DMS53 (cell line): ENCODE measurements at places on chromosomes 7 and 10.
A peak's percentile ranks its signal among the peaks of the same experiment; 100 is the strongest.

DNA sequence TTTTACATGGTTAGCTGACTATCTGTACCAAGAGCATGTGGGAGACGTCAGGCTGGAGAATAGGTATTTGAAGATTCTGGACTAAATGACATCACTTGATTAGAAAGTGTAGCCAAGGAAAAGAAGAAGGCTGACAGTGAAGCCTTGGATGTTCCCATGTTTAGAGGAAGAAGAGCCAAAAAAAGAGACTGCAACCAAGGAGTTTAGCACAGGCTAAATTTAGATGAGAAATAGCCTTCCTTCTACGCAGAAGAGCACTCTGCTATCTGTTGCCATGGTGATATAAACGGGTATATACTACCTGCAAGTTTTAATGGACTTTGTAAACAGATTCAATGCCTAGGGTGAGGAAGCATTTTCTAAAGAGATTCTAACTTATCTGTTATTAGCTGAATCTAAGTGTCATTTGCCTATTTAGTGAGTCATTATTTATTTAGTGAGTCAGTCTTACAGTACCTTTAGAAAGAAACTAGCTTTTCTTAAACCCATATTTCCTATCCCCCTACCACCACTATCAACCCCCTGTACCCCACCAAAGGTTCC is 69.8 kb downstream of the CDK6 start:
- DNase-seq: peak; percentile 96

- no peak for DNase-seq
These were observed 251.0 kb downstream of the DYNC1I1 start for GRCh38 chr7:96023387-96023786.

- peak; percentile 15 for DNase-seq
These were observed 150.7 kb downstream of the CFTR start for GRCh38 chr7:117630501-117630900.

DNA sequence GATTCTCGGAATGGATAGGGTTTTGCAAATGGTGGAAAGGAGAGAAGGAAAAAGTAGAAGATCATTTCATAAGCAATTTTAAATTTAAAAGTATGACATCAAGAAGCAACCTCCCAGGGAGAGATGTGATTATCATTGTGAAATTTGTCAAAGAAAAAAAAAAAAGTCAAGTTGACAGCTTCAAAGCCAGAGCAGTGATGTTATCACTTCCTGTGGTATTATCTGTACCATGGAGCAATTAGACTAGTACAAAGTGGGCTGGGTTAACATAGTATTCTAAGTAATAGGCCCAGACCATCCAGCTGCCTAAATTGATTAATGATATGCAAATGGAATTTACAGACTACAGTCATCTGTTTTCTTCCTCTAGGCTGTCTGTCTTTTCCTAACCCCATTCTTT is 84.0 kb upstream of the NPY start:
- no peak for DNase-seq

GRCh38 chr10:77836299-77836820 is 90.2 kb downstream of the DLG5 start:
- DNase-seq: peak; percentile 88

GRCh38 chr10:22697800-22698199 is 16.6 kb downstream of the PIP4K2A start:
- no peak for DNase-seq

DNA sequence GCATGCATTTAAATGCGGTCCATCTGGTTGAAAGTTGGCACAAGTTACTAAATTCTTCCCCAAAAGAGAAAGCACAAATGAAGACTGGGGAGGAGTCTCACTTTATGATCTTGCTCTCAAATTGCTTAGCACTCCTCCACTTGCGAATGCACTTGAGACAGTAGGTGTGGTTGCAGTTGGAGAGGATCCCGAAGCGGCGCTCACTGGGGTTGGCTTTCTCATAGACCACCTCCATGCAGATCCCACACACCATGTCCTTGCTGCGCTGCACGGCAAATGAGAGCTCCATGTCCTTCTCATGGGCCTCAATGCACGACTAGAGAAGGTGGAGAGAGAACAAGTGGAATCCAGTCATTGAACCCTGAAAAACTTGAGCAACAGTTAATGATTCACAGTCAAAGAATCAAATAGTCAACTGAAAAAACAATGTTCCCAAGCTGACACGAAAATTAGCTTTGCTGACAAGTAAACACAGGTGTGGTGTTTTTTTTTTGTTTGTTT is 22.7 kb downstream of the MKRN1 start:
- DNase-seq: peak; percentile 29

DNA sequence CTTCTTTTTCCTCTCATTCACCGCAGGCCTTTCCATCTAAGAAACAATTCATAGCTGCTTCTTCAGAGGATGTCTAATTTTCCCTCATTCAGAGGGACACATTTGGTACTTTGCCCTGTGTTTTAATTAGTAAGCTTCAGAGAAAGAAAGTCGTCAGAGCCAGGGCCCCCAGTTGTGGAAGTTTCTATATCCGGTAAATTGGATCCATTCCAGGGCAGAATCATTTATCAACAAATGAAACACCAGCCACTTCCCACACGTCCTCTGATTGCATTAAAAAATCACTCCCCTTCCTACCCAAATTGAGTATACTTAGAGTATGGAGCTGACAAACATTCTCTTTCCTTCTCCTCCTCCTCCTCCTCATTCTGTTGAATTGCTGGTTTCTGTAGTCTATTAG is 205.8 kb upstream of the HDAC9 start:
- DNase-seq: no peak

GRCh38 chr10:84018826-84019225 is 120.5 kb upstream of the GHITM start:
- no peak for DNase-seq

- peak; percentile 89 for DNase-seq
These were observed 11.6 kb upstream of the FFAR4 start for GRCh38 chr10:93554760-93555432.

DNA sequence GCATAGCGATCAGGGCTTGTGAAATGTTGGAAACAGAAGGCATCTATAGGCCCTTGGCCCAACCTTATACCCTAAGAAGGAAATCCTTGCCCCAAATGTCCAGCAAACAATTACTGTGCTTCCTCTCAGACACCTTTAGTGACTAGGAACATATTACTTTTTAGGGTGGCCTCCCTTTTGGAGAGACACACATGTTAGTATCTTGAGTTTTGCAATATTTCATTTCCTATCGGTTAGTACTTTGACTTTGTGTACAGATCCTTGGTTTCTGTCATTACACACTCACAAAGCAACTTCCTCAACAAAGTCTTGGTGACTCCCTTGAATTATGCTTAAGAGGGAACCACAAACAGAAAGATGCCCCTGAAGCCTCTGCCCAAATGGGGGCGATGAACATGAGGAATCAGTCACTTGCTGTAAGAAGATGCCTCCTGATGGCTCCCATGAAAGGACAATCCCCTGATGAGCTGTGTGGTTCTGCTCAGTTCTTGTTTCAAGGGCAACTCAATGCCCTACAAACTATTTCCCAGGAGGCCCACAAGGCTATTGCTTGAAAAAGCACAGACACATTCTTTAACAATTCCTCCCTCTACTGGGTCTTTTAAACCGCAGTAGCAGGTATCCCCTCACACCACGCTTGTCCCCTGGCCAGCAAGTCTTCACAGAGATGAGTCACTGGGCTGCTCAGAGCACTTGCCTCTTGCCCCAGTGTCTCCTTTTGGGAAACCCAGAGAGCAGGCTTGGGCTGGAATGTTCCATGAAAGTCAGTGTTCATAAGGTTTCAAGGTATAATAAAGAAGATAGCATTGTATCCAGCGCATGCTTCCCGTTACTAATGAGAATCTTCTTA is 196.2 kb downstream of the FANK1 start:
- no peak for DNase-seq

DNA sequence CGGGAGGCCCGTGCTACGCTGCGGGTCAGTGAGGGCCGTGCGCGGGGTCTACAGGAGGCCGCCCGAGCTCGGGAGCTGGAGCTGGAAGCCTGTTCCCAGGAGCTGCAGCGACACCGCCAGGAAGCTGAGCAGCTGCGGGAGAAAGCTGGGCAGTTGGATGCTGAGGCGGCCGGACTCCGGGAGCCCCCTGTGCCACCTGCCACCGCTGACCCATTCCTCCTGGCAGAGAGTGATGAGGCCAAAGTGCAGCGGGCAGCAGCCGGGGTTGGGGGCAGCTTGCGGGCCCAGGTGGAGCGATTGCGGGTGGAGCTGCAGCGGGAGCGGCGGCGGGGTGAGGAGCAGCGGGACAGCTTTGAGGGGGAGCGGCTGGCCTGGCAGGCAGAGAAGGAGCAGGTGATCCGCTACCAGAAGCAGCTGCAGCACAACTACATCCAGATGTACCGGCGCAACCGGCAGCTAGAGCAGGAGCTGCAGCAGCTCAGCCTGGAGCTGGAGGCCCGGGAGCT is 7.0 kb downstream of the LZTS2 start:
- peak; percentile 32 for DNase-seq

DNA sequence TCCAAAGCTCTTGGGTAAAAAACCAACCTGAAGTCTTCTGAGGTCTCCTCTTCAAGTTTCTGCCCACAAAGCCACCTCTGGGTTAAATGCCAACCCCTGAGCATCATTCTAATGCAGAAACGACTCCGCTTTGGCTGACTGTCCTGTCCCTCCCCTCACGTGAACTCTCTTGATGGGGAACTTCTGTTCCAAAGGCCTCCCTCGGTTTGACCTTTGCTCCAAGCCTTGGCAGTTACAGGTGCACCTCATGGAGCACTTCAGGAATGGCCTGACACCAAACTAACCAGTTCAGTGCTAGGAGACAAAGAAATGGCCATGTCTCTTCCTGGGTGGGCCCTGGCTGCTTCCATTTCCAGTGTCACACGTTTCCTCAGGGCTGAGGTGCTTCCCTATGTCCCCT is 20.0 kb downstream of the CAMK2G start:
- no peak for DNase-seq

GRCh38 chr10:119655566-119656001 is 4.4 kb downstream of the BAG3 start:
- no peak for DNase-seq

DNA sequence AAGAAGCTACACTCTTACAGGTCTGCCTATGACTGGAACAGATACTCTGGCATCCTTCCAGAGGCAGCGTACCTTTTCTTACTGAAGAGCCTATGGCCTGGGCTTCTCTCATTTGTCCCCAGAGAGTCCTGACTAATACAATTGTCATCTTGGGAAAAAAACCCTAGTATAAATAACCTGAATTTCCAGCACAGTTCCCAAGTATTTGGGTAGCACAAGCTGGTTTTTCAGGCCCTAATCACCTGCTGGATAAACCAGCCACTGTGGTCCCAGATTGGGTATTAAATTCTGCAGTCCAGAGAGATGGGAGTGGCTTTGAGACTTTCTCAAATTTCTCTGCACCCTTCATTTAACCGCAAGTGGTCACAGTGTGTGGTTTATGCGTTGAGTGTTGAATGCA is 186.8 kb upstream of the NEBL start:
- peak; percentile 75 for DNase-seq

- DNase-seq: no peak
These were observed 15.5 kb downstream of the CREB3L2 start for GRCh38 chr7:137986252-137987017.

- no peak for DNase-seq
These were observed 417.4 kb downstream of the EXOC4 start for GRCh38 chr7:133670250-133670649.

DNA sequence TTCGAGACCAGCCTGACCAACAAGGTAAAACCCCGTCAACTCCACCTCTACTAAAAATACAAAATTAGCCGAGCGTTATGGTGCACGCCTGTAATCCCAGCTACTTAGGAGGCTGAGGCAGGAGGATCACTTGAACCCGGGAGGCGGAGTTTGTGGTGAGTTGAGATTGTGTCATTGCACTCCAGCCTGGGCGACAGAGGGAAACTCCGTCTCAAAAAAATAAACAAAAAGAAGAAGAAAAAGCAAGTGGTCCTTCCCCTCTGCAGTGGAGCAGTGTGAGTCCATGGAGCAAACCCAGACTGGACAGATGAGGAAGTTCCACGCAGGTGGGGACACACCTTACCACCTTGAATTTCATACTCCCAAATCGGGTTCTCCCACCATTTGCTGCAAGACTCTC is 13.1 kb upstream of the SERPINE1 start:
- no peak for DNase-seq

DNA sequence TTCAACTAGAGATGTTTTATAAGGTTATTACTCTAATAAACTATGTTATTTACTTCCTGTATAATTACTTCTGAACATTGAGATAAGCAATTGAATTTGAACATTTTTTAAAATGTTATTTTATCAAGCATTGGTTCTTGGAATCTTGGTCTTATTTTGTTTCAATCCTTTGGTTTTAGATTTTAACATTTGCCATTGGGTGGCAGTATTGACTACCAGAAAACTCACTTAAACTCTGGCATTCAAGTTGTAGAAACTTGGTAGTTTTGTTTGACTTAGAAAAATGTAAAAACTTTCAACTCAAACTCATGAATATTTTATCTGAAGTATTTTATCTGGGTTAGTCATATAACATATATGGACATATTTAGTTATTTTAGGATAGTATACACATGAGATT is 48.1 kb downstream of the ATRNL1 start:
- DNase-seq: peak; percentile 29

- no peak for DNase-seq
These were observed 242.3 kb upstream of the SP8 start for GRCh38 chr7:21029006-21029405.

DNA sequence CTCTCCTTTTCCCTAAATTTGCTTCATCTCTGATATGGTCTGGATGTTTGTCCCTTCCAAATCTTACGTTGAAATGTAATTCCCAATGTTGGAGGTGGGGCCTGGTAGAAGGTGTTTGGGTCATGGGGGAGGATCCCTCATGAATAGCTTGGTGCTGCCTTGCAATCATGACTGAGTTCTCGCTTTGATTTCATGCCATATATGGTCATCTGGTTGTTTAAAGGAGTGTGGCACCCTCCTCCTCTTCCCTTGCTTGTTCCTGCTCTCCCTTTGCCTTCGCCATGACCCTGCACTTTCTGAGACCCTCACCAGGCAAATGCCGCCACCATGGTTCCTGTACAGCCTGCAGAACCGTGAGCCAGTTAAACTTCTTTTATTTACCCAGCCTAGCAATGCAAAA is 14.5 kb downstream of the NOBOX start:
- DNase-seq: no peak

- peak; percentile 29 for DNase-seq
These were observed 83.8 kb downstream of the EBLN1 start for GRCh38 chr10:22133749-22134624.

DNA sequence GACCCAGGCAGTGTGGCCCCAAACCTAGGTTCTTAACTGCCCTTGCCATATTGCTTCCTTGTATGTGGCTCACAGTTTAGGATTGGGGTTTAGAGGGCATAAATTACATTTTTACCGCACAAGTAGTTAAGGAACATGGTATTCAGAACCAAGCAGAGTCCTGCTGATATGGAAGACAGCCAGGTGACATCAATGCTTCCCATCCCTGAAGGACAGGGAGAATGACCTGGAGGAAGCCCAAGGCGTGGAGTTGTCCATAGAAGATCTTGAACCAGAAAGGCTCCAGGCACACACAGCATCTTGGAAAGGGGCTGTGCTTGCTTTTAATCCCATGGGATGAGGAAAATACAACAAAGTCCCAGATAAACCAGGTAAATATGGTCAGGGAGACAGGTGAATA is 48.3 kb downstream of the ATXN7L1 start:
- no peak for DNase-seq

DNA sequence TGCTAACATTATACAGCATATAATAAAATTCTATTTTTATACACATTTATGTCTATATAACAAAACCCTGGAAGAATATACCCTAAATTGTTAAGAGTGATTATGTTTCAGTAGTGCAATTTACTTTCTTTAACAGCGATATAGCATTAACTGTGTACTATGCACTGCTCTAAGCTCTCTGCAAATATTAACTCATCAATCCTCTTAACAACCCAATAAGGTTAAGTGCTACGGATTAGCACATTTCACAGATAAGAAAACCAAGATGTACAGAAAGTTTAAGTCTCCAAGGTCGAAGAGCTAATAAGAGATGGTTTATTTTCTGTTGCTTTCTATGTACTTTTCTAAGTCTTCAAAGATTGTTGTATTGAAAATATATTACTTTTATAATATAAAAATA is 95.8 kb downstream of the SEMA3C start:
- peak; percentile 75 for DNase-seq
